ENCODE measurements at places on chromosomes 3 and 15. TPM values are rescaled to one million over a fixed set of nuclear protein-coding genes. Genes with fewer than 3 reads are reported as not detected.

THRB gene
- 40.3 TPM for total RNA-seq

DNA sequence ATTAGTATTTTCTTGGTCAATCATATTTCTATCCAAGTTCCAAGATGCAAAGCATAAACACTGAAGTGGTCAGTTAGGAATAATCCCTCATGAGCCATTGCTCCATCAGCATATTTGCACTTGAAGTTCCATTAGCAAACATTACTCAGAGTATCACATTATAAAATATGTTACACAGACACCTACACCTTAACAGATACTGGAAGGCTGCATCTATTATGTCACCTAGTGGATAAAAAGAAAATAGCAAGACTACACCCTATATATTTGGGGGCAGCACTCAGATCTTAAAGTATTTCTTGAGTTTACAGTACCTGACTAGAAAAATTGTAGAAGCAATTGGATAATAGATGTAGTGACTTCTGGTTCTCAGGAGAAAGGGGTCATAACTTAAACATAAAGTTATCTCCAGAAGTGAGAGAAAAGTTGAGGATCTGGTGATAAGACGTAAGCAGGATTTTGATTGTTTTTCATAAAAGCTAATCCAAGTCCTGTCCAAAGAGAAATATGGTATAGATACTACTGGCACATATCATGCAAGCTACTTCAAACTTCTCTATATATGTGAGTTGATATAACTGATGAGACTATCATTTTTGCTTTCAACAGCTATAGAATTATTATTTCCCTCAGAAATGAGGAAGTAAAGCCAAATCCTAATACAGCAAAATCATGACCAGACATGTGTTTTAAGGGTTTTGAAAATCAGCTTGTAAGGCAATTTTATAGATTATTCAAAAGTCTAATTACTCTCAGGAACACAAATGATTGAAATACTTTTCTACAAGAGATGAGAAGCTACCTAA, 422.2 kb downstream of the GBE1 start:
- no peaks in the 10 kb centered on the region for H3K27me3 ChIP-seq
- H3K4me3 ChIP-seq: no peak overlapping the region
- H3K27ac ChIP-seq: no peak overlapping the region
- DNase-seq: no peak
- H3K4me1 ChIP-seq: no peaks in the 10 kb centered on the region

CCDC54 gene
- total RNA-seq: not detected

DNA sequence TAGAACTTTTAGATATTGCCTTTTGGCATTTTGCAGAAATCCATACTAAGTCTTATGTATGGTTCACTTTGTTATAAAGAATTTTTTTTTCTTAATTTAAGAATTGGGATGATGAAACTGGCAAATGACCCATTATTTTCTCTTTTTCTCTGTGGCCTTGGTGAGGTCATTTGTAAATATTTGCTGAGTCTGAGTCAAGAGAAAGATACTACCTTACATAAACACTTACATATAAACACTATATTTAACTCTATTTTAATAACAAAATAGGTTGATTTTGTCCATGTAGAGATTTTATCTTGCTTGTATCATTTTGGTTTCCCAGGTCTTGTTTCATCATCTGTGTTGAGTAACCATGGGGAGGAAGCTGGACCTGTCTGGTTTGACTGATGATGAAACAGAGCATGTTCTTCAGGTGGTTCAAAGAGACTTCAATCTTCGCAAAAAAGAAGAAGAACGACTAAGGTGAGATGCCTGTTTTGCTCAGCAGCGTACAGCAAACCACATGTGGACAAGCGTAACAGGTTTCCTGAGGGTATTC, 91.1 kb downstream of the MYRIP start:
- H3K27me3 ChIP-seq: no peaks in the 10 kb centered on the region
- H3K36me3 ChIP-seq: no peaks in the 10 kb centered on the region
- no peak overlapping the region for H3K4me3 ChIP-seq
- no peaks in the 10 kb centered on the region for H3K4me1 ChIP-seq

DNA sequence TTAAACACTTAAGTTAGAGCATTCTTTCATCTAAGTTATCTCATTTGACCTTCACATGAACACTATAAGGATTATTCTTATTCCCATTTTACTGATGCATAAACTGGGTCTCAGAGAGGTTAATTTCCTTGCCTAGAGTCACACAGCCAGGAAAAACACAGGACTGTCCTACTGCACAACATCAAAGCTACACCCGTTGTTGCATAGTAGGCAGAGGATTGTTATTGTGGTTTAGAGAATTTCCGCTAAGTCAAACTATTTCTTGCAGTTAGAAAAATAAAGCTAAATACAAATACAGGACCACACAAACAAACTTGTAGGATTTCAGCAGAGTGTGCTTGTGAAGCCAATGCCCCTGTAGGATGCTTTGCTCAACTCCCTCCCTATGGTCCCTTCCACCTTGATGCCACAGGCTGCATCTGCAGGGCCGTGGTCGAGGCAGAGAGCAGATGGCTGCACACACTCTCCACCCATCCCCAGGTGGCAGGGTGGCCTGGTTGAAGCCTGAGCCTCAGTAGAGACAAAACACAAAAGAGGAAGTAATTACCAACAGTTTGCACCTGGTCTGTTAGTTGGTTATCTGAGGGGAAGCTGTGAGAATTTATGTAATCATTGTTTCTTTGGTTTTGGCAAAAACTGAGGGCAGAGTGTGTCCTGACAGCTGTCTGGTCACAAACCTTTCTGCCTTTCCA, 41.1 kb upstream of the SKOR1 start:
- H3K27ac ChIP-seq: no peak overlapping the region
- DNase-seq: no peak
- H3K4me3 ChIP-seq: no peak overlapping the region
- no peaks in the 10 kb centered on the region for H3K27me3 ChIP-seq
- peaks cover 3% of the 10 kb centered on the region for H3K36me3 ChIP-seq

DNA sequence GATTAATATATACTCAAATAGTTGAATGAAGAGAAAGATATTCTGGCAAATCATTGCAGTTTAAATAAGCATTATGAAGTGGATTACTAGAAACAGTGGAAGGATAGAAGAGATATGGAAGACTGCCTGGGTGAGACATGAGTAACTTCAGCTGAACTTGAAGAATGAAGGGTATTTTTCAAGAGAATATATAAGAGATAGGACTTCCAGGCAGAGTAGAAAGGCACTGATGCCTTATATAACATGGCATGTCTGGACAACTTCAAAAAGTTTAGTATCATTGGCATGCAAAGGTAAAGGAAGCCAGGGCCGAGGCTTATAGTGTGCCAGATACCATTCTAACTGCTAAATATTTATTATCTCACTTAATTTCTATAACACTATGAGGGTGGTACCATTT, 126.5 kb upstream of the SLC7A14 start:
- no peaks in the 10 kb centered on the region for H3K27me3 ChIP-seq
- H3K36me3 ChIP-seq: no peaks in the 10 kb centered on the region
- no peak overlapping the region for H3K27ac ChIP-seq
- no peak for DNase-seq
- H3K4me3 ChIP-seq: no peak overlapping the region

EPHA3 gene
- total RNA-seq: 10.2 TPM

- H3K4me1 ChIP-seq: peaks cover 4% of the 10 kb centered on the region
- H3K27ac ChIP-seq: peak overlapping the region; percentile 23
- H3K4me3 ChIP-seq: no peak overlapping the region
- no peaks in the 10 kb centered on the region for H3K27me3 ChIP-seq
Observed at GRCh38 chr3:8589880-8590556, 54.6 kb downstream of the SSUH2 start.

TRIM42 gene
- total RNA-seq: not detected

Data from thoracic aorta (tissue), 2 donors.